ENCODE measurements at places on chromosomes 11 and 22.

DNA sequence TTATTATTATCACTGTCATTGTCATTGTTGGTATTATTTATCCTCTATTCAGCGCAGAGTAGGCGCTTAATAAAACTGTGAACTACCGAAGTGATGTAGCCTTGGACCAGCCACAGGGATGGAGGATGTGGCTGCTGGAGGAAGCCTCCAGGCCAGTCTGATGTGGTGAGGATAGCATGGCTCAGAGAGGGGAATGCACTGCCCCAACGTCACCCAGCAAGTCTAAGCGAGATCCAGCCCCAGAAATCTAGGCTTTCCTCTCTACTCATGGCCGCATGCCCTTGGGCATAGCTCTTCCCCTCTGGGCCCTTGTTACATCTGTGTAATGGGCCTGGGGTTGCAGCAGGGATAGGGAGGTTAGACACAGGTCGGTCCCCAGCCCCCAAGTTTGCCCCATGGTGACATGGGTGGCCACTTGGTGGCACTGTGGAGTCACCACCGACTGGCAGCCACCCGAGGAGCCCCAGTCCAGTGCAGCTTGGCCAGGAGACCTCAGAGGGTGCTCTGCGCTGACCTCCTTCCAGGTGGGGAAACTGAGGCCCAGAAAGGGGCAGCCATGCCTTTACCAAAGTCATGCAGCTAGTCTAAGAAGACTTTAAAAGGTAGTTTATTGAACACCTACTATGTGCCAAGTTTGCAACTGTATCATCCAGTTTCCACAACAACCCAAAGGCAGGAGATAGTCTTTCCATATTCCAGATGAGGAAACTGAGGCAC is 395.7 kb downstream of the MN1 start:
- DNase-seq = peak; percentile 19

GRCh38 chr22:38153821-38154562 is 27.6 kb downstream of the PLA2G6 start:
- no peak for DNase-seq

DNA sequence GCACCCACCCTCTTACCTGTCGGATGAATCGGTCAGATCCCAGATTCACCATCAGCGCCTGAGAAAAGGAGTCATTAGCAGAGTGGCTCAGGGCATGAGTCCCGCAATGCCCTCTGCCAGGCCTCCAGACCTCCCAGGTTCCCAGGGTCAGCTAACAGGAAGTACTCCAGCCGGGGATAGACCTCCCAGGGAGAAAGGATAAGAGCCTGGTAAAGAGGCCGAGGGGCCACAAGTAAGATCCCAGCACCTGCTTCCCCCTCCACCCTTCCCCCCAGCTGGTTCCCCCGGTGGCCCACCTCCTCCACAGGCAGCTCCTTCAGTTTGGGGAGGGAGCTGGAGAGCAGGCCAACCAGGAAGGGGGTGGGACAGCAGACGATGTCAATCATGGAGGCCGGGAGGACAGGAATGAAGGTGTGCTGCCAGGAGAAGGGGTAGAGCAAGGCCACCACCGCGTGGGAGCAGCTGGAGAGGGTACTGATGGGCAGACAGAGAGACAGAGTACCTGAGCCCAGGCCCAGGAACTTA is 16.4 kb downstream of the RPL27A start:
- no peak for DNase-seq

DNA sequence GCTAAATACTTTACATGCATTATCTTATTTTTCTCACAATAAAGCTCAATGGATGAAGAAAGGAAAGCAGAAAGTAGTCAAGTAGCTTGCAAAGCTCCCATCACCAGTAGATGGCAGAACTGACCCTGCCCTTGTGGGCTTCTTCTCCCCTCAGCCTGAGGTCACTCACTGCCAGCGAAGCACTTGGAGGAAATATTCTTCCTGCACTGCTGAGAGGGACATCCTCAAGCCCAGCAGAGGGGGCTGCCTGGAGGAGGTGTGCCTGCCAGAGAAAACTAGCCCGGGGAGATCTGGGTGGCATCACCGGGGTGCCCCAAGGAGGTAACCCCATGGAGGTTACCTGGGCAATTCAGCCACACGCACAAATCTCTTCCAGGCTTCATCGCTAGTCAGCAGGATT is 6.6 kb downstream of the APOL4 start:
- no peak for DNase-seq

GRCh38 chr11:67056267-67057204 is at the start of gene RHOD:
TSS of gene RHOD (plus strand) at chr11:67056847. CDS start at chr11:67056903, 56 bp downstream.
- DNase-seq = no peak

DNA sequence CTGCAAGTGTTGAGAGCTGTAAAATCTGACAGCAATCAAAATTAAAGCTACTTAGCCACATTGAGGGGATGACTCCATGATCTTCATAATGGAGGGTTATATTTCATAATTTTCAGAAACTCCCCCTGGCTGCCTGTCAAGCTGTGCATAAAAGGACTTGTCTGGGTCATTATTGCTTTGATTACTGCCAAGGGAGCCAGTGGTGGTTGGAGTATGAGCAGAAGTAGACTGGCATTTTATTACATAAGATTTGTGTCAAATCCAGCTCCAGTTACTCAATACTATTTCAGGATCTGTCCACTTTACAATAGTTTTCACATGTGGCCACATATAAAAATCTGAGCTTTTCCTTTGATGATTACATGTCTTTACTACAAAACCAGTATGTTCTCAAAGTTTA is 108.9 kb upstream of the SLC5A12 start:
- DNase-seq = no peak

DNA sequence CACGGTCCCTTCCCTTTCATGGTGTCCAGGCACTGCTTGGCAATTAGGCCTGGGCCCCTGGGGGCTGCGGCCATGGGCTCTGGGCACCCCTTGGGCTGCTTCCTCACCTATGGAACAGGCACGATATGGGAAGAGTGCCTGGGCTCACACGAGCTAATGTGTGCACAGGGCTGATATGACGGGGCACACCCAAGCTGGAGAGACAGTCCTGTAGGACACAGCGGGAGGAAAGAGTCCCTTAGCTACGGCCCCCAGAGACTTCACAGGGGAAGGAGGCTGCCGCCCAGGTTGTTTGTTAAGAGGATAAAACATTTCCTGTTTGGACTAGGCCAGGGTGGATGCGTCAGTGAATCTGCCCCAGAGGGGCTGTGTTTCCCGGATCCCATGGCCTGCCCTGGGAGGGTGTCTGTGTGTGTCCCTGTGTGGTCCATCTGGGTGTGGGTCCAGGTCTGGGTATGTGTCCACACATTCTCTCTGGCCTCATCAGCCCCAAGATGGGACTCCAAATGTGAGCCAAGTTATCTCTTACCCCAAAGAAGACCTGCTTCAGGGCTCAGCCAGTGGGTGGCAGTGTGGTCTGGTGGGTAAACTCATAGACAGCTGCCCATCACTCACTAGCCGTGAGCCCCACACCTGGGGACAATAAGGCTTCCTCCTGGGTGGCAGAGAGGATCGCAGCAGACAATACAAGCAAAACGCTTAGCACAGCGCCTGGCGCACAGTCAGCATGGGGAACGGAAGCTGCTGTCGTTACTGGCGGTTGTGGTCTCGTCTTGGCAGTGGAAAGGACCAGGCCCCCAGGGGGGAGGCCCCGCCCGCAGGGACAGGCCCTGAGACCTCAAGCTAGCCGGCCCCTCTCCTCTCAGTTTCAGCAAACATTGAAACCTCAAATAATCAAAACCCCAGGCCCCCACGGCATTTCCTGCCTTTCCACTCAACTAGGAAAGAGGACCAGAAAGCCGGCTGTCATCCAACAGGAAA is 3.2 kb upstream of the EMID1 start:
- peak; percentile 21 for DNase-seq

DNA sequence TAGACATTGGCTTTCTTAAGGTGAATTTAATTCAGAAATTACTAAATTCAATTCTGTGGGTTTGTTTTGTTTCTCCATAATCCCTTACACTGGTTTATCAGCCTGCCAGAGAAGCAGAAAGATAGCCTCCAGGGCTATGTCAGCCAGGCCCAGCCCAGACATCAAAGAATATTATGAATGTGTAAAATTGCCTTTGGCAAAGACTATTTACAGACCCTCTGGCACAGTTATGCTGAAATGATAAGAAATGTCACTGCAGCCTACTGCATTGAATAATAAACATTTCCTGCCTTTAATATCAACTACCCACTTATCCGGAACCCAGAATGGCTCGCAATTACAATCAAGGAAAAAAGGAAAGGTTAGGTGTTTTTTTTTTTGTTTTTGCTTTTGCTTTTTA is 562.5 kb upstream of the LRRC4C start:
- DNase-seq = no peak

- no peak for DNase-seq
Observed at GRCh38 chr22:17120711-17121232, 388 bp downstream of the TMEM121B start.

GRCh38 chr11:118304568-118305248 is at the start of gene CD3E:
TSS of gene CD3E (plus strand) at chr11:118304730. CDS start at chr11:118304953, 223 bp downstream.
- DNase-seq = no peak

DNA sequence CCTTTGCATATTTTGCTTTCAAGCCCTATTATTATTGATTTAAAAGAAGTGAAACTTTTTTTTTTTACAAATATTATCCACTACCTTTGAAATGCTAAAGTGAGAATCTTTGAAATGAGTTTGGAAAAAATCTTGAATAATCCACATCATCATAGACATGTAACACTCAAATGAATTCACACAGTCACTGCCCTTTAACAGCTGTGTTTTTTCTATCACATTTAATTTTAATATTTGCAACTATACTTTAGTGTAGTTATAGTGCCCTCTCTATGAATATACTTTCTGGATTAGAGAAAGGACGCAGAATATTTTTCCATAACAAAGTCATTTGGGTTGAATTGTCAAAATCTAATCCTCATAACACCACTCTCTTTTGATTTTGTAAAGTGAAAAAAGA is 37.9 kb upstream of the MTMR2 start:
- DNase-seq = no peak

GRCh38 chr11:77515483-77515882 is 41.6 kb upstream of the PAK1 start:
- DNase-seq = no peak

DNA sequence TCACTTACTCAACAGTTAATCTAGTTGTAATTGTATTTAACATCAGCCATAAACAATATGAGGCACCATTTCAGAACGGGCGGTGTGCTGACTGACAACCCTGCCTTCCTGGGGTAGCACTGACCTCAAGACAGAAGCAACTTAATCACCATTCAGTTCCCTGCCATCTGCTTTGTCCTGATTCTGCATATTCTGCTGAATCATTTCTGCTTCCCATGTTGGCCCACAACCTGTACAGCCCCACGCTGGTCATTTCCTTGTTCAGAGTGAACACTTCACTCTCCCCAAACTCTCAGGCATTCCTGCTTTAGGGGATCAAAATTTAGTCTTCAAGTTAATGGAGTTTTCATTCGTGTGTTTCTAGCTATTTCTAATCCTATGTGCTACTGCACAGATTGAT is 132.3 kb upstream of the ZBED5 start:
- no peak for DNase-seq

DNA sequence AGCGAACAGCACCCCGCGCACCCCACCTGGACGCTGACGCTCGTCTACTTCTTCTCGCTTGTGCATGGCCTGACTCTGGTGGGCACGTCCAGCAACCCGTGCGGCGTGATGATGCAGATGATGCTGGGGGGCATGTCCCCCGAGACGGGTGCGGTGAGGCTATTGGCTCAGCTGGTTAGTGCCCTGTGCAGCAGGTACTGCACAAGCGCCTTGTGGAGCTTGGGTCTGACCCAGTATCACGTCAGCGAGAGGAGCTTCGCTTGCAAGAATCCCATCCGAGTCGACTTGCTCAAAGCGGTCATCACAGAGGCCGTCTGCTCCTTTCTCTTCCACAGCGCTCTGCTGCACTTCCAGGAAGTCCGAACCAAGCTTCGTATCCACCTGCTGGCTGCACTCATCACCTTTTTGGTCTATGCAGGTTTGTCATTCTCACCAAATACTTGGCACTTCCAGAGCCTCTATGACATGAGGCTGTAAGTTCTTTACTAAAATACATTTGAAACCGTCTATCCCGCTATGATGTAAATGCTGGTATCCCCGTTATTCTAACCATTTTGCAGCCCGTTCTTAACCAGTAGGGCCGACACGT is 535 bp downstream of the AQP11 start:
- peak; percentile 60 for DNase-seq

GRCh38 chr11:76680518-76681425 is 10.2 kb upstream of the LRRC32 start:
- peak; percentile 31 for DNase-seq

DNA sequence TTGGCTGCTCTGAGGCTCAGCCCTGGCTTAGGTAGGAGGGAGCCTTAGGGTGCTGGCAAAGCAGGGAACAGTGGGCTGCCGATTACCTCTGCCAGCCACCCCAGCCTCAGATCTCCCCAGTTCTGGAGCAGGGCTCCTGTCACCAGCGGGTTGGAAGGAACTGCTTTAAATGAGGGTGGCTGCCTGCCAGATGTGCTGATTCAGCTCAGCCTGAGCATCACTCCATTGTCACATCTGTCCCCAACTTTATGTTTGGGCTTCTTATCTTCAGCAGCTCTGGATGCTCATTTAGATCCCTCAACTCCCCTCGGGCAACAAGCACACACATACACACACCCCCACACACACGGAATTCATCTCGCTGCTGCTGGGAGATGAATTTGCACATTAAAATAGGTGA is 16.9 kb upstream of the ANKK1 start:
- DNase-seq = no peak

DNA sequence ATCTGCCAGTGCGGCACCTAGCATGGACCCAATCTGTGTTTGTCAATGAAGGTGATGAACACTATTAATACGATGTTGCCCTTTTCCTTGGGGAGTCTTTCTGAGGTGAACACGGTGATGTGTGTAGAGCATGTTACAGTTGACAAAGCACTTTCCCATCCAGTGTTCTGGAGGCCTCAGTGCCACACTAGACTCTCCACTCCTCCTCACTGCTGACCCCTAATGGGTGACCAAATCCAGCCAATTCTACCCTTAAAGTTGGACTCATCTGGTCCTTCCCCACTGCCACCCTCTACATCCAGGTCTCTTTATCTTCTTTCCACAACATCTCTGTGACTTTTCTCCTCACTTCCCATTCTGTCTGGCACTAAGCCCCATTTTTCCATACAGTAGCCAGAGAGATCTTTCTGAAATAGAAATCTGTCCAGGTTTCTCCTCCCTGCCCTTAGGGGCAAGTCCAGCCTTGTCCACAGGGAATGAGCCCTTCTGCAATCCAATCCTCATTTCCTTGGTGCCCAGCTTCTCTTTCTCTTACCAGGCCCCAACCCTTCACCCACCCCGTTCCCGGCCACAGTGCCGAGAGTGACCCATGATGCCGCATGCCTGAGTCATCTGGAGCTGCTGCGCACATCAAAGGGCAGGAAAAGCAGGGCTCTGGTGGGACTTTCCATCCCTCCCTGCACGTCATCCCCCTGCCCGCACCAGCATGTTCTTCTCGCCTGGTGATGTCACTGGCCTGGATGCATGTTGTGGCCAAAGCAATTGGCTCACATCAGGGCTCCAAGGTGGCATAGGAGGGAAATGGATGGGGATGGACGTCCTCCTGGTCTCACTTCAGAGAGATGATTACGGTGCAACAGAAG is 64.2 kb downstream of the RASSF10 start:
- no peak for DNase-seq

- no peak for DNase-seq
Observed at GRCh38 chr11:93520726-93521509, 22.3 kb downstream of the SMCO4 start.

GRCh38 chr11:121487191-121487590 is 34.4 kb upstream of the SORL1-AS1 start:
- no peak for DNase-seq
